ENCODE measurements at places on chromosomes 6 and 20. TPM values are rescaled to one million over a fixed set of nuclear protein-coding genes. Genes with fewer than 3 reads are reported as not detected.

GRCh38 chr6:157769776-157770426 lies 53.1 kb upstream of the SNX9 start:
- DNase-seq: no peak

GRCh38 chr6:149806127-149806526 lies 56.6 kb downstream of the PCMT1 start:
- no peak for DNase-seq

DNA sequence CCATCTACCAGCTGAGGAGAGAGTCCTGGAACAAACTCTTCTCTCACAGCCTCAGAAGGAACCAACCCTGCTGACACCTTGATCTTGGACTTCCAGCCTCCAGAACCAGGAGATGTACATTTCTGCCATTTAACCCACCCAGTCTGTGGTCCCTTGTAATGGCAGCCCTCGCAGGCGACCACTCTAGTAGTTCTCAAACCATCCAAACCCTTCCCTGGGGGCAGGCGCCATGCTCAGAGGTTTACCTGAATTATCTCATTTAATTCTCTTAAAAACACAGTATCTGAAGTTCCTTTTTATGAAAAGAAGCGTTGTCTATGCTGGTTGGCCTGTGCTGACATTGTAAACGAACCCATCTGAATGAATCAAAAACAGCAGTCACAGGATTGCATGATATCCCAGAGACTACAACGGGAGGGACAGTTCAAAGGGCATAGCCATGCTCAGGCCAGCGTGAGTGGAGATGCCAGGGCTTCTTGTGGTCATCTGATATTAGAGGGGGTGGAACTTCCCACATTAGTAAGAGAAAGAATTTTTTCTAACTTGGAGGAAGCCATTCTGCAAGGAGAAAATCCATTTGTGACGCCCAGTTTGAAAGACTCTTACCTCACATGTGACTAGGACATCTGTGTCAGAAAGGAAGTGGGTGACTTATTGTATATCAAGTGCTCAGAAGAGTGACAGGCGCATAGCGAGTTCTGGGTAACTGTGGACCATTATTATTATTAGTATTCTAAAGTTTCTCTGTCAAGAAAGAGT lies 17.2 kb upstream of the TAGAP start:
- no peak for DNase-seq

The RAD21L1 gene
- total RNA-seq: not detected

DNA sequence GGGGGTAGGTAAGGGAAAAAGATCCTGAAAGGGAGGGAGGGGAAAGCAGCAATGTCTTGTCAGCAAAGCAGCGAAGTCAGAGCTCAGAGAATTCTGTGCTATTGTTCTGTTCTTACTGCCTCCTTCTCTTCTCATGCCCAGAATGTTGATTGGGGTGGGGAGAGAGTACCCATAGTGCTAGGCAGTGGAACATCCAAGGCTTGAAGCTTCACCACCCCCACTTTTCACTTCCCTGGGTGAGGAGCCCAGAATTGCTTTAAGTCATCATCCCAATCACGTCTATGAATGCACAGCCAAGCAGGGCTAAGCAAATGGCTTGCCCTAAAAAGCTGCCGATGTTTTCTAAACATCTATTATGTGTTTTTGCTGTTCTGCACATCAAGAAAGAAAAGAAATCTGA lies 16.5 kb downstream of the REPS1 start:
- DNase-seq: no peak

- DNase-seq: no peak
Observed at GRCh38 chr6:139711804-139712585, 337.5 kb upstream of the CITED2 start.

DNA sequence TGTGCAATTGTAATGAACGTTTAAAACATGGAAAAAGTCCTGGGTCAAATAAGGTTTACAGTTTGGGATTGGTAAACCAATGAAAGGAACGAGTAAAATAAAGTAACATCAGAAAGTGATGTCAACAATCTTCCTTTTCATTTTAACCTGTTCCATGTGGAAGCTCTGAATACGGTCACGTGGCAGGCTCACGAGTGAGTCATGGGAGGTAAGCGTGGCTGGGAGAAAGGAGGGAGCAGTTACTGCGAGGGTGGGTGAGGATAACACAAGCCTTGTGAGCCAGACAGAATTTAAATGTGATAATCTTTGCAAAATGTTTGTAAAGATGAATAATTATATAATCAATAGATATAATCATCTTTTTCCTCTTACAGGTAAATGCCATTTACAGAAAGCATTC lies 171.3 kb upstream of the HDAC2 start:
- DNase-seq: peak; percentile 23

DNA sequence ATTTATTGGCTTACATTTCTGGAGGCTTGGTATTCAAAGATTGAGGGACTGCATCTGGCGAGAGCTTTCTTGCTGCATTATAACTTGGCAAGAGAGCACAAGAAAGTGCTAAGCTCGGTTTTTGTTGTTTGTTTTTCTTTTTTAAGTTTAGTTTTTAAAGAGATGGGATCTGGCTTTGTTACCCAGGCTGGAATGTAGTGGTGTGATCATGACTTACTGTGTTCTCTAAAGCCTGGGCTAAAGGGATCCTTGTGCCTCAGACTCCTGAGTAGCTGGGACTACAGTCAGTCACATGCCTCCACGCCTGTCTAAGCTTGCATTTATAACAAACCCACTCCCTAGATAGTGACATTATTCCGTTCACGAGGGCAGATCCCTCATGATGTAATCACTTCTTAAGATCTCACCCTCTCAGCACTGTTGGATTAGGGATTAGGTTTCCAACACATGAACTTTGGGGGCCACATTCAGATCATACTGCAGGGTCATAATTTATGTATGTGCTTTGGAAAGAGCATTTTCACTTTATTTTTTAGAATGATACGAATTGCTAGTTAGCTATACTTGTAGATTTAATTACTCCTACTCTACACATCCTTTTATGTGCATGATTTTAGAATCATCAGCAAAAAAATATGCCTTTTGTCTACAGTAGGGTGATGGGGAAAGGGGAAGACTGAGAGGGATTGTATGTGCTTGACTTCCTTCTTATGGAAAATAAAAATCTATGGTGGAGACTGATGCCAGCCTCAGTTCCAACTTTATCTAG lies 167.8 kb downstream of the JARID2 start:
- DNase-seq: no peak

DNA sequence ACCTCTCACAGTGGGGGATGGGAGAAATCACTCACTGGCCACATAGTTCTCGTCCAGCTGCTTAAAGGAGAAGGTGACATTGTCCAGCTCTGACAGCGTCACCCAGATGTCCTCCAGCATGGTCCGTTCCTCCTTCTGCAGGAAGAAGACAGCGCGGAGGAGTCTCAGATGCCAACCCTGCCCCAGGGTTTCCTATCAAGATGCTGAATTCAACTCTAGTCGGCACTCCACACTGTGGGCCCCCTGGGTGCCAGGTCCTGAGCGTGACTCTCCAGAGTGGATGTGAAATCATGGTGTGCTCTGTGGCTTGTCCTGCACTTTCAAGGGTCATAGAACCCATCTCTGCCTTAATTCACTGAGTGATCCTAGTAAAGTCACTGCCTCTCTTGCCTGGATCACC lies 193.2 kb downstream of the PREX1 start:
- DNase-seq: no peak

DNA sequence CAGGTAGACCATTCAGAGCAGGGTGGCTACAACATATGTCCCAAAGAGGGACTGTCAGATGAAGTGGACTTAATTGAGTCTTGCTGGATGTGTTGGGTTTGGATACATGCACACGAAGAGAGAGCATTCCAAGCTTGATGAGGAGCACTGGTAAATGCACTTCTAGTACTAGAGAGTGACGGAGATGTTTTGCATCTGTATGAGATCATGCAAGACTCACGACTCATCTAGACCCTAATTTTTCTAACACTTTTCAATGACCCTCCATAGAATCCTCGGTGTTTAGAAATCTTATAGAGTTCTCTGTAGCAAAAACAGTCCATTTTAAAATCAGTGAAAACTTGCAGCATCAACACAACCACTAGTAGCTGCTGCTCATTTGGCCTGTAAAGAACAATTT lies 4.8 kb upstream of the AIG1 start:
- no peak for DNase-seq

GRCh38 chr6:1611572-1612298 lies 2.0 kb downstream of the FOXC1 start:
- no peak for DNase-seq

Measured in Calu3 (cell line).